GM12865 (cell line): ENCODE measurements at places on chromosomes 7 and 10.
A peak's percentile ranks its signal among the peaks of the same experiment; 100 is the strongest.

DNA sequence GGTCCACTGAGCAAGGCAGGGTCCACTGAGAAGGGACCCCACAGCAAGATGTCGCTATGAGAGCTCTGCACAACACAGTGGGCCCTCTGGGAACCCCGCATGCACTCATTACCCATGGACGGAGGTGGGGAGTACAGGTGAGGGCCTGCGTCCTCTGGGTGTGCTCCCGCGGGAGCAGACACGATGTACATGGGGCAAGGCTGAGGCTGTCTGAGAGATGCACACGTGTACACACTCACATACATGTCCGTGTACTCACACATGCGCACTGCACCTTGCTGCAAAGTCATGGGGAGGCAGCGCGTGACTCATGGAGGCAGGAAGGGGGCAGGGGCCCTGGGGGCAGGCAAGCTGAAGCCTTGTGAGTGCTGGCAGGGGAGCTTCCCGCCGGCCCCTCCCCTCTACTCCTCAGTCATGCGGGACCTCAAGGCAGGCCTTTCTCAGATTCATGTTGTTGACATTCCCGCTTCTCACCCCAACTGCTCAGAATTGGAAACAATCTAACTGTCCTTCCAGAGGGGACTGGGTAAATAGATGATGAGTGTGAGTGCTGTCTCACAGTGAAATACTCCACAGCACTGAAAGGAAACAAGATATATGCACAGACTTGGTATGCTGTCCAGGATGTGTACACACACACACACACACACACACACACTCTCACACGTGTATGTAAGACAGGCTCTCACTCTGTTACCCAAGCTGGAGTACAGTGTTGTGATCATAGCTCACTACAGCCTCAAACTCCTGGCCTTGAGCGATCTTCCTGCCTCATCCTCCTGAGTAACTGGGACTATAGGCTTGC lies 40.0 kb downstream of the GOLGA7B start:
- DNase-seq, result no peak

DNA sequence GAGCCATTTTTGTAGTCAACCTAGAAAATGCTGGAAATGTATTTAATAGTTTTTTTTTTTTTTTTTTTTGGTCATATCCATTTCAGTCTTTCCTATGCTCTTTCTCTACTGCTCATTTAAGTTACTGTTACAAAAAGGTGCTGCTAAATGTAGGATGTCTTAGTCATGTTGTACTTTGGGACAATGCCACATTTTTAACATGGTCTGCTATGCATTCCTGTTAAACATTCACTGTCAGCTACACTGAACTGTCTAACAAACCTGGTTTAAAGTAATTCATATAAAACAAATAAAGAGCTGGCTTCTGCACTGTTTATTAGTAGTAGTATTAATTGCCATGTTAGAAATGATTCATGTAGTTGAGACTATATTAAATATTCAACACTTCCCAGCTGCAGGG lies 108.6 kb downstream of the NSUN6 start:
- DNase-seq, result no peak

- peak; percentile 90 for DNase-seq
Measured at GRCh38 chr10:31133792-31134310, 102.2 kb upstream of the ZNF438 start.

- DNase-seq, result no peak
Measured at GRCh38 chr7:8325067-8325466, 63.1 kb upstream of the ICA1 start.

GRCh38 chr10:33509231-33509831 lies 174.9 kb upstream of the NRP1 start:
- peak; percentile 81 for DNase-seq

DNA sequence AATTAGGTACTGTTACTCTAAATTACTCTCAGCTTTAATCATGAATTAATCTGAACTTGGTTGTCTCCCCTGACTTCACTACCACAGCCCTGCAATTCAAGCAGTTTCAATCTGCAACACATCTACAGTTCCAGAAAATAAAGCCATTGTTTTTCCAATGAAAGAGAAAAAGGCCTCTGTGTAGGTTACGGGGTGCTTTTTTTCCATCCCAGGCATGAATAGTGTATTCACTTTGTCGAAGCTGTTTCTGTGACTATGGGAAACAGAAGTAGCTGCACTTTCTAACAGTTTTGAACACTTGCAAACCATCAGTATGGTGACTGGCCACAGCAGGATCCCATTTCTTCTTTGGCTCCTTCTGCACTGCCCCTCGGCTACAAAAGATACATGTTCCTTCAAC lies 460.2 kb downstream of the GRM8 start:
- no peak for DNase-seq

DNA sequence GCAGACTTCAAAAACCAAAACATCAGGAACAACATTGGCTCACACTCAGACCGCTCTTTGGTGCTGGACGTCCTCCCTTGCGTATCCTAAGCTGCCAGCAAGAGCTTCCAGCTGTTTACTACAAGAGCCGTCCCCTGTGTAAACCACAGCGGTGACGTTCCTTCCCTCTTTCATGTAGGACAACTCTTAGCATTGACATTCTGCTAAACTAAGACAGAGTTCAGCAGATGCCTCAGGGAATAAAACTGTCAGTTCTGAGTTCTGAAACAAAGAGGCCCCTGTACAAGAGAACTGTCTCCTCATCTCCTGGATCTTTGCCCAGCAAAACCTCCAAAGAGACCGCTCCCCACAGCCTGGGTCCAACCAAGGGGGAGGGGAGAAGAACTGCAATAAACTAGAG lies 57.8 kb upstream of the OPALIN start:
- no peak for DNase-seq

- no peak for DNase-seq
Measured at GRCh38 chr10:82190432-82191260, 315.7 kb downstream of the NRG3 start.

- no peak for DNase-seq
Measured at GRCh38 chr7:69173341-69173740, 424.9 kb upstream of the AUTS2 start.

DNA sequence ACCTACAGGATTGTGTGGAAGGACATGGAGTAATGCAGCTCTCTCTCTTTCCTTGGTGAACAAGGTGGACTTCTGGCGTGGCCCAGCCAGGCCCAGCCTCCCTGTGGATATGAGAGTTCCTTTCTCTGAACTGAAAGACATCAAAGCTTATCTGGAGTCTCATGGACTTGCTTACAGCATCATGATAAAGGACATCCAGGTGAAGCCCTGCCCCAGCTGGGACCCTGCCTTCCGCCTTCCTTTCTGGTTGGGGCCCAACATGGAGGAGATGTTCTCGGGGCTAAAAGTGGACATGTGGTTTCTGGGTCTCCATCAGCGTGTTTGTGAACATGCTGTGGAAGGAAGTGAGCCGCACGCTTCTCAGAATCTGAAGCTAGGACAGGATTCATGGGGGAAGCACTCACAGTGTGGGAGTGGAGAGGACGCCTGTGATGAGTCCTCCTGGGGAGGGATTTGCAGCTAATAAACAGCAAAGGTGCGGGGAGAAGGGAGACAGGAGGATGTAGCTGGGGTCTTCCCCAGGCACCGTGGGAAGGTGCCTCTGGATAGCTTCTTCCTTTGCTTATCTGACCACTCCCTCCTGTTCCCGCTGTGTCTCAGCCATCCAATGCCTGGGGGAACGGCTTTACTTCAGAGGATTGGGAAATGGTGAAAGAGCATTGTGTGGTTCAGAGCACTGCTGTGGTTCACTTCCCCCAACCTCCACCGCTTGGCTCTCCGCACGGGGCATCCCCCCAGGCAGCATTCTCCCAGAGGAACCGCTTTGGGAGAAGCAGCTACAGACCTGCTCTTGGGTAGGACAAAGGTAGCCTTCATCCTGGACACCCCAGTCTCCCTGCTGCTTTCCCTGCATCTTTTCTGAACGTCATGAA lies 5.5 kb downstream of the CPA5 start:
- DNase-seq, result peak; percentile 64

DNA sequence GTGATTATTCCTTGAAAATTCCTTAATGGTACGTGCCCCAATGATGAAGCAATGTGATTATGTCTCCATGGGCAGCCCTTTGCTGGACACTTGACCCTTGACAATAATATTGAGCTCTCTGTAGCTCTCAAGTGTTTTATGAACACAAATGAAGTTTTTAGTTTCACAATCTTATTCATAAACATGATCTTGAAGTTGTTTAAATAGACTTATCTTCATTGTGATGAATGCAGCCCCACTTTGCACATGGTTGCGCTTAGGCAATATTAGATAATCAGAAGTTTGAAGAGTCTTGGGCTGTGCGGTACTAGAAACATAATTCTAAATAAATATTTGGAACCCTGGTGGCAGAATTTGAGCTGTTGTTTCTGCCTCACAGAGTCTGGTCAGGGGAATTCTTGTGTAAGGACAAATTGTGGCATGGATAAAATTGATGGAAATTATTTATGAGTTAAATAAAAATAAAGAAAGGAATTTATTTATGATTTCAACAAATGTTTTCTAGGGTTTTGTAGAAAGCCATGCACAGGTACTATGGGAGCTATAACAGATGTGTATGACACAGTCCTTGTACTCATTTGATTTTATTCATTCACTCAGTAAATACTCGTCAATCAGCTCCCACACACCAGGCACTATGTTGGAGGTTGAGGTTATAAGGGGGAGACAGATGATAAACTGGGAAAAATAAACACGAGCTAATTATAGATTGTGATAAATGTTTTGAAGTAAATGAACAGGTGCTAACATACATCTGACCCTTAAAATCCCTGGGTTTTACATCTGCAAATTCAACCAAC lies 217.9 kb downstream of the GALNT17 start:
- DNase-seq, result no peak

DNA sequence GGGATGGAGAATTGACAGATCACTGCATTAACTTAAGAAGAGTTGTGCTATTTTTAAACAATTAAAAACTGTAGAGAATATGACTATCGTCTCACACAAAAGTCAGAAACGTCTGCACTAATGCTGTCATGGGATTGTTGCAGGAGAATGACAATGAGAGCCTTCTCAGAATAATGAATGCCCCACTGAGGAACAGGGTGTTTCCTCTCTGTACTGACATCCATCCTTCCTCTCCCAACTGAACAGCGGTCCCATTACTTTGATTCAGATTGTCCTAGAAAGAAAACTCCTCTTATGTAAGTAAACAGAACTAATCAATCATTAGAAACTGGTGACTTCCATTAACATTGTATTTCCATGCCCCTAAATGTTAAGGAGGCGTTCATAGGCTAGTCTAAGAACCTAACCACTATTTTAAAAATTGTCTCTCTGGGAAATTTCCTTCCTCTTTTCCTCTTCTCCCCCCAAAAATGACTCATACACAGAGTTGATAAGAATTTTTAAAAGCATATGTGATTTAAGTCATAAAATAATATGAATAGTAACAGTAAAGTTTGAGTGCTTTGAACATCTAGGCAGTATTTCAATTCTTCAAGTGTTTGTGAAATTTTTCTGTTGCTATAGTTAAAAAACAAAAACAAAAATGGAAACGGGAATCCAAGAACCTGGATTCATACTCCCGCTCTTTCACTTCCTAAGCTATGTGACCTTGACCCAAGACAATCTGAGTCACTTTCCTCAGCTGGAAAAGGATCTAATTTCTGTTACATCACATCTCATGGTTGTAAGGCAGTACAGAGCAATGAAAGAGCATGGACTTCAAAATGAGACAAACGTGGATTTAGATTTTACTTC lies 12.7 kb upstream of the MACC1 start:
- no peak for DNase-seq

DNA sequence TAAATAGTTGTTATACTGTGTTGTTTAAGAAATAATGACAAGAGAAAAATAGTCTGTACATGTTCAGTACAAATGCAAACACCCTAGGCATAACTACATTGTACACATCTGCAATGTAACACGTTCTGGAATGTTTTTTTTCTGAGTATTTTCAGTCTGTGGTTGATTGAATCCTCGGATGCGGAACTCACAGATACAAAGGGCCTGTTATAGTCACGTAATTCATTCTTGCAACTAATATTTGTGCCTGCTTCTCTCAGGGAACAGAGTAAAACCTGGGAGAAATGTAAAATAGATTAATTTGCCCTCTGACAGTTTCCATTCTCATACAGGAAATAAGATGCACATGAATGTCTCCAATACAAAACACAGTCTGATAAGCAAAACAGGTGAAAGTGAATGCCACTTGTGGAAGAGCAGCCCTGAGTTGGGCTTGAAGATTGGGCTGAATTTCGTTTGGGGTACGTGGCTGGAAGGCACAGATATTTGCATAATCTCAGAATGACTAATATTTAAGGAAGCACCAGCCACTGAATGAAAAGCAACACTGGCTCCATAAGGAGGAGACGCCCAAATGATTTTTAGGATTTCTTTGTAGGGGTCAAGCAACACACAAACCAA lies 19.1 kb downstream of the DENND2A start:
- DNase-seq, result no peak

- peak; percentile 61 for DNase-seq
Measured at GRCh38 chr7:143205560-143206293, 16.1 kb upstream of the TAS2R40 start.

DNA sequence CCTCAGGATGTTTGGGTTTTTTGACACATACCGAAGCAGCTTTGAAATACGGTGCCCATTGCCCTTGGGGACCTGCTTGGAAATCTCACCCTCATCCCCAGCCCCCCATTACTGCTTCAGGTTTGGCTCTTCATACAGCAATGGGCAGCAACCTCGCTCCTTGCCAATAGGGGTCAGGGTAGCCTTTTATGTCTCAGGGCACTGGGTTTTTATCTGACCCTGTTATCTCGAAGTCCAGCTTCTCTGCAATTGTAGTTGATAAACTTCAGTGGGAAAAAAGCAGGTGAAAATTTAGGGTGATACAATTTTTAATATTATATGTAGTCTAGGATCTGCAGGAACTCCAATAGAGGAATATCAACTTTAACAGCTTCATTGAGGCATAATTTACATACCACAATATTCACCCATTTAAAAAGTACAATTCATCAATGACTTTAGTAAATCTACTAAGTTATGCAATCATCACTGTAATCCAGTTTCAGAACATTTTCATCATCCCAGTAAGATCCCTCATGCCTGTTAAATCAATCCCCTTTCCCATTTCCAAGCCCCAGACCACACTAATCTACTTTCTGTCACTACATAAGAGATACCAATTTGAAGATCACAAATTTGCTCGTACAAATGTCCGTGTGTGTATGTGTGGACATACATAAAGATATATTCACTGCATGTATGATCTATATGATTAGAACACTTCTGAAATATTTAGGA lies 386.2 kb downstream of the KCNMA1 start:
- peak; percentile 29 for DNase-seq
